ENCODE measurements at places on chromosomes 2 and 18.

DNA sequence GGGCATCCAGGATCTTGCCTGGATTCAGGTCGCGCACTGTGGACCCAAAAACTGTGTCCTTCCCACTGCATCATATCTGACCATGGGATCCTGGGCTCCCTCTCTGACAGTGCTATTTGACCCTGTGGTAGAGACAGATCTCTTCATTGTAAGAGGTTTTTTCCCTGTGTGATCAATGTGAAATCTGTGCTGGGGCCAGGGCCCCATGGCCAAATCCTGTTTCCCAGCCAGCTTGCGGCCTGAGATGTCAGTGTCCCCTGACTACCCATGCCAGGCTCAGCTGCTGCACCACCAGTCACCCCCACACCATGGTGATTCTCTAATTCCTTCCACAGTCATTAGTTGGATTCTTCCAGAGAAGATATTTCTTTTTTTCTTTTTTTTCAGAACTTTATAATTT lies 3.5 kb downstream of the PRLH start:
- DNase-seq, result no peak

DNA sequence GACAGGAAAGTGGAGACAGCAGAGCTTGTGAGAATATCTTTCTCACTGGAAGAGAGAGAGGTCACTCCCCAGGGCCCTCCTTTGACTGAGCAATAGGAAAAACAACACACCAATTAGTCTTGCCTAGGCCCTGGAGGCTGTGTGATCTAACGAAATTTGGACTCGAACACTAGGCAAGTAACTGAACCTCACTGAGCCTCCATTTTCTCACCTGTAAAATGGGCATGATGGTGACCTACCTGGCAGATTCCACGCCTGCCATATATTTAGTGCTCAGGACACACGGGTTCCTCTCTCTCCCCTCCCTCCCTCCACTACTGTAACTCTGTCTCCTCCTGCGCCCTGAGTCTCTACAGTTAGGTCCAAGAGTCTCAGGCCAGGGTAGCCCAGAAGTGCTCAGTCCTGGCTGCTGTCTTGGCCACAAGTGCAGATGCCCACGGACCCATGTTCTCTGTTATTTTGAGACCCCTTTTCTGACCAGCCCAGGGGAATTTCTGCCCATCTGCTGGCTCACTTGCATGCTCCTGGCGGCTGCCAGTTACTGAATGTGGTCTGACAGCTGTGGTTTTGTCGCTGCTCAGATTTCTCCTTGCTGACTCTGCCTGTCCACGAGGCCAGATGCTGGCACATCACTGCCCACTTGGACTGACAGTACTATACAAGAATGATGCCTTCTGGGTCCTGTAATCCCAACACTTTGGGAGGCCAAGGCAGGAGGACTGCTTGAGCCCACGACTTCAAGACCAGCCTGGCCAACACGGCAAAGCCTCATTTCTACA lies 9.6 kb upstream of the GIGYF2 start:
- no peak for DNase-seq

DNA sequence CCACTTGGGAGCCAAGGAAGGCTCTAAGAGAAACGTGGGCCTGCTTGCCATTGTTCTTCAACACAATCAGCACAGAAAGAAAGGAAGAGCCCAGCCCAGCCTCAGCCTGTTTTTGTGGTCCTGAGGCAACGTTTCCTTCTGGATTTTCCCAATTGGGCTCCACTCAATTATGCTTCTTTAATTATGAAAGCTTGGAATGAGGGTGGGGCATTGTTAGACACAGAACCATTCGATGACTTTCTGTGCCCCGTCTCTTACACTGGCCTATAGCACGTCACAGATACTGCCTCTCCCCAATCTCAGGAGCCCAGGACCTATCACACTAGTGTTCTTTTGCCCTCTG lies 207.4 kb downstream of the ZFP36L2 start:
- DNase-seq, result peak; percentile 16

DNA sequence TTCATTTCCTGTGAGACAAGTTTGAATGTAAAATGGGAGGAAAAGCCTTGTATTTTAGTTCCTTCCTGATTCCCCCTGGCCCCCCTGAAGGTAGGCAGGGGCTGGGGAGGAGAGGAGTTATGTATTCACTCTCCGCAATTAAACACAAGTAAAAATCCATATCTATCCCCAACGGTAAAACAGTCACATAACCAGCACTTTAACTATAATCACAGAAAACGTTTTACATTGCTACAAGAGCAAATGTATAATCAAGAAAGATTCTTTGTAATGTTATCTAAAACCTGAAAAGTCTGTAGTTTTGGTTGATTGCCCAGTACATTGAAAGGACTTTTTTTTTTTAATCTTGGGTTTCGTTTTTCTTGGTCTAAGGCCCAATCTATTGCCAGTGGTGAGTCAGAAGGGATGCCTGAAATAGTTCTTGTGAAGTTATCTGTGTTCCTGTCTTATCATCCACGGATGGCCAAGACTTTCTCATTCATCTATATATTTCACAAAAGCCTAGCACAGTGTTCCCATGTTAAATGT lies 34.5 kb upstream of the CCNYL1 start:
- no peak for DNase-seq

GRCh38 chr18:23872701-23873550 lies 141.6 kb upstream of the TTC39C start:
- no peak for DNase-seq

DNA sequence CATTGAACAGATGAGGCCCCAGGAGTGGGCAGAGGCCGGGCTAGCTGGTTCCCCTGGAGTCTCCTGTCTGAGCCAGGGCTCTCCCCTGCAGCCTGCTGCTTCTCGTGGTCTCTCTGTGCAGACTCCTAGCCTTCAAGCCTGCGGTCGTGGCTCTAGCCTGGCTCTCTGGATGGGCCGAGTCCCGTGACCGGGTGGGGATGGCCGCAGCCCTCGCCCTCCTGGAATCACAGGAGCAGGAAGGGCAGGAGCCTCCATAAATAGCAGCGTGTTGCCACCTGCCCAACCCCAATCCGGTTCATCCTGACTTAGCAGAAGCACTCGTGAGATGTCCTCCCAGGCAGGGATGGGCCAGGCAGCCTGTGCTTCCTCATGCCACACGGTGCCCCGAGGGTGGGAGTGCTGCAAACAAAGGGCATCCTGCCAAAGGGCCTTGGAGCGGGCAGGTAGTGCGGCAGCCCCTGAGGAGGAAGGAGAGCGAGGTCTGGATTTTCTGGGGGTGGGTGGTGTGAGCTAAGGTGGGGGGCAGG lies 43.9 kb downstream of the FOSL2 start:
- no peak for DNase-seq

DNA sequence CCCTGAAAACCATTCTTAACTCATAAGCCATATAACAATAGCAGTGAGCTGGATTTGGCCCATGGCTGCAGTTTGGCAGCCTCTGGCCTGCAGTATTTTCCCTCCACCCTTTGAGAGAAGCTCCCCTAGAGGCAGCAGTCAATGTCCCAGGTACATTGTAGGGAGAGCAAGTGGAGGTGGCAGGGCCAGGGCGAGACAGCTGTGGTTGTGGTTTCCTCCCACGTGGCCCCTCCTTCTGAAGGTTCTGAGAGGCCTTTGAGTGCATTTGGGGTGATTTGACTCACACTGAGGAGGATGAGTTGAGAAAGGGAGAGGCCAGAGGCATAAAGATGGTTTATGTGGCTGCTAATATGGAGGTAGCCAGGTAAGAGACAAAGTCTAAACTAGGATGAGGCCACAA lies 45.5 kb upstream of the LDAH start:
- DNase-seq, result no peak

- no peak for DNase-seq
Measured at GRCh38 chr2:67854798-67855197, 208.0 kb downstream of the C1D start.

DNA sequence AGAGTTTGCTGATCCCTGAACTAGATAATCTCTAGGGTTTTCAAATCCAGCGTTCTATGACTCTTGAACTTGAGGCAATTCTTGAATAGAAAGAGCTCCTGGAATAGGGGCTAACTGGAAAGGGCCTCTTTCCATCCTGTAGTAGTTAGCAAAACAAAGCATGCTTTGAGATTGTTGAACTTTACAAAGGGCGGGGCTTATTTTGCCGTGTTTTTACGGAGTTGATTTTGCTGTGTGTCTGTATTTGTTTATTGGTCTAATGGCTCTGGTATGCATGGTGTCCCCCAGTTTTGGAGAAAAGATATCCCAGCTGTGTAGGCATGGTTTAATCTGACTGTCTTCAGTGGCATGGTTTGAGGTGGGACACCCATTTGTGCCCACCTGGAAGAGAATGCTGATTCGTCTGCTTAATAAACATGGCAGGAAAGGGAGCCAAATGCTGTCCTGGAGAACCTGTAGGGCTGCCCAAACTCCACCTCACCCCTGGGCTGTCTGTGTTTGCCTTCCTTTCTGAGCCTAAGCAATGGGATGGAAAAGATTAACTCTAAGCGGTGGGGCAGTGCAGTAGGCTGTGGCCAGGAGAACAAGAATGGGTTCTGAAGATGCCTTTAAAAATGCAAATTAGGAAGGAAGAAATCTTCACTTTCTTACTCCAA lies 74.1 kb upstream of the FOSL2 start:
- DNase-seq, result no peak

- no peak for DNase-seq
Measured at GRCh38 chr2:199556527-199557285, 99.0 kb upstream of the SATB2 start.

GRCh38 chr2:83081826-83082690 lies 1377.0 kb downstream of the SUCLG1 start:
- no peak for DNase-seq

DNA sequence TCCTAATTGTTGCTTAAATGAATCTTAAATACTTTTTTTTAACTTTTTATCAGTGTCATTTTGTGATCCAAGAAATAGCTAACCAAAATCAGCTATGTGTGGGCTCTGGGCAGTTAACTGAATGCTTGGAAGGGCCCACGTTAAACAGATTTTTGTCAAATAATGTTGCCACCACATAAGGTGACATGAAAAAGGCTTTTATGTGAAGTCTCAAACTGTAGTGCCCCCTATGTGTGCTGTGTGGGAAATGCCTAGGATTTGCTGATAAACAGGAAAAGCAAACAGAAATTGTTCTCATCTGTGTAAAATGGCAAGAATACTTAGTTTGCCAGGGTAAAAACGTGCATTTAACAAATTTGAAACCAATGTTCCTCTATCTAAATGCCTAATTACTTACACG lies 242.2 kb downstream of the ZNF516 start:
- no peak for DNase-seq

DNA sequence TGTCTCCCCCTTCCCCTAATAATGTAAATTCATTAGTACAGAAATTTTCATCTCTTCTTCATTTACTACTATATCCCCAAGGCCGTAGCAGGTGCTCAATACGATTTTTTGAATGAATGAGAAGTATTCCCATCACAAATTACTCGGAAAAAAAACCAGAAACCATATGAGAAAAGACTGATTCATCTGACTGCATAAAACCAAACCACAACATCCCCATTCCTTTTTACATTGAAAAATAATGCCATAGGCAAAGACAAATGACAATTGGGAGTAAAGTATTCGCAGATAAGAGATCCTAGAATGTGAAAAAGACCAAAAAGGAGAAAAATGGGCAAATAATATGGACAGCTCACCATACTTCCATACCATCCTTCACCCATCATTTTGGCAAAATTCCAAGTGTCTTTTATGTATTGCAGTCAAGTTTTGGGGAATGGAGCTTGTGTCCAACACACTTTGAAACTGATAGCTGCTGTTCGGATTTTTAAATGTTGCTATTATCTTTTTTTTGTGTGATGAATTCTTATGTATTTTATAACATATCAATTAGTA lies 1.5 kb downstream of the ZC3H8 start:
- no peak for DNase-seq

- DNase-seq, result no peak
Measured at GRCh38 chr2:212926940-212927339, 224.5 kb downstream of the IKZF2 start.

DNA sequence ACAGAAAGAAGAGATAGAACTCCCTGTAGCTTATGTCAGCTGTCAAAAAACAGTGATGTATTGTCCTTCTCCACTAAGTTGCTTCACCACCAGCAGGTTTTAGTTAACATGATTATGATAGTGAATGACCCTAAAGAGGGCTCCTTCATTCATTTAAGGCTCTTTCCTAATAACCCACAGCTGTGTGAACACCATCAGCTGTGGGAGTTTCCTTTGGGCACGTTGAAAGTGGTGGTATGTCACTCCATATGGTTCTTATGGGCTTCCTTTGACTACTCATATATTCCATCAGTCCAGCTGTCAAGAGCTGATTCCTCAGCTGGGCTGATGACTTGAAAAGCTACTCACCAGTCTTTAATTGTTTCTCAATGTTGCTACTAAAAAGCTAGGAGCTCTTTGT lies 210.3 kb downstream of the UBE2E3 start:
- DNase-seq, result no peak

GRCh38 chr2:143754742-143755141 lies 625.5 kb downstream of the ARHGAP15 start:
- no peak for DNase-seq

DNA sequence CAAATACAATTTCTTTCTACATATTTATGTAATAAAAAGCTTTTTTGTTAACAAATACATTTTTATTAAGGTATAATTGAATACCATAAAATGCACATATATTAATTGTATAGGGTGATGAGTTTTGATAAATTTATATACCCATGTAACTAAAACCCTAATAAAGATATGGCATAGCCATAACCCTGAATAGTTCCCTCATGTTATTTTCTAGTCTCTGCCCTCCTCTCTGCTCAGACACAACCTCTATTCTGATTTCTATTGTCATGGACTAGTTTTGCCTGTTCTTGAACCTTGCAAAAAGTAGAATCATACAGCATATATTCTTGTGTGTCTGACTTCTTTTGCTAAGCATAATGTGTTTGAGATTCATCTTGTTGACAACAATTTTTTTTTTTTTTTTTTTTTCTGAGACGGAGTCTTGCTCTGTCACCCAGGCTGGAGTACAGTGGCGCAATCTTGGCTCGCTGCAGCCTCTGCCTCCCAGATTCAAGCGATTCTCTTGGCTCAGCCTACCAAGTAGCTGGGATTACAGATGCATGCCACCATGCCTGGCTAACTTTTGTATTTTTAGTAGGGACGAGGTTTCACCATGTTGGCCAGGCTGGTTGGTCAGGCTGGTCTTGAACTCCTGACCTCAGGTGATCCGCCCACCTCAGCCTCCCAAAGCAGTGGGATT lies 38.6 kb upstream of the ZNF512 start:
- DNase-seq, result no peak

DNA sequence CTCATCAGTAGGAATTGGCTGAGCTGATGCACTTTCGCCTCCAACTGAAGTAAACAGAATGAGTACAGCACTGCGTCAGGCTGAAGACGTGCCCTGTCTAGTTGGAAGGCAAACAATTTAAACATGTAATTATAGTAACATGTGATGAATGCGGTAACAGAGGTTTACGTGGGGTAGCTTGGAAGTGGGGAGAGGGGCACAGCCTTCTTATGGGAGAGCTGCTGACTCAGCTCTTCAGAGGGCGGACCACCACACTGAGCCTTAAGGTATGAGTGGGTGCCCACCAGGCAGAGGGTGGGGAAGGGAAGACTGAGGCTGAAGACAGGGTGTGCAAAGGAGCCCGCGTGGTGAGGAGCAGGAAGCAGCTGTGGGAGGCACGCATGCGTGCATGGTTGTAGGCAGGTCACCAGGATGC lies 6.2 kb upstream of the EHD3 start:
- no peak for DNase-seq

- DNase-seq, result no peak
Measured at GRCh38 chr2:102489646-102490045, 16.6 kb downstream of the SLC9A4 start.
